ENCODE measurements at places on chromosomes 2 and 18.

DNA sequence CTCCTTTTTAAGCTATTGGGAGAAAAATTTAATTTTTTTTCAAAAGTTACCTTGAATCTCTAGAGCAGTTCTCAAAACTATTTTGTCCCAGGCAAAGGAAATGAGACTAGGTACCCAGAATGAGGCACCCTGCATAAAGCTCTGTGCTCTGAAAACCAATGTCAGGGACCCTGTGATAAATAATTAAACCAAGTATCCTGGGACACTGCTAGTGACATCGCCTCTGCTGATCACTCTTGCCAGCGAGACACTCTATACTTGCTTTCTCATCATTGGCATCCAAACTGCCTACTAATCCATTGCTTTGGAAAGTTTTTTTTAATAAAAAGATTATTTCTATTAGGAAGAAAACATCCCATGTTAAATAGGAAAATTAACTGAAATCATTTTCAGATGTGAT lies 1.4 kb downstream of the GKN1 start:
- DNase-seq, result no peak

GRCh38 chr2:173048522-173048896 lies 27.1 kb upstream of the MAP3K20 start:
- no peak for DNase-seq

- DNase-seq, result no peak
Observed at GRCh38 chr2:189116087-189116486, 63.5 kb downstream of the COL5A2 start.

GRCh38 chr2:101258804-101259203 lies 6.1 kb downstream of the CNOT11 start:
- DNase-seq, result no peak

GRCh38 chr2:48589170-48589767 lies 28.4 kb upstream of the GTF2A1L start:
- DNase-seq, result no peak

- DNase-seq, result no peak
Observed at GRCh38 chr2:127589358-127589757, 53.9 kb downstream of the MYO7B start.
